CD4-positive, alpha-beta T cell treated with Interferon alpha-2 for 1 hour (primary cell): ENCODE measurements at places on chromosomes 12 and 14.

DNA sequence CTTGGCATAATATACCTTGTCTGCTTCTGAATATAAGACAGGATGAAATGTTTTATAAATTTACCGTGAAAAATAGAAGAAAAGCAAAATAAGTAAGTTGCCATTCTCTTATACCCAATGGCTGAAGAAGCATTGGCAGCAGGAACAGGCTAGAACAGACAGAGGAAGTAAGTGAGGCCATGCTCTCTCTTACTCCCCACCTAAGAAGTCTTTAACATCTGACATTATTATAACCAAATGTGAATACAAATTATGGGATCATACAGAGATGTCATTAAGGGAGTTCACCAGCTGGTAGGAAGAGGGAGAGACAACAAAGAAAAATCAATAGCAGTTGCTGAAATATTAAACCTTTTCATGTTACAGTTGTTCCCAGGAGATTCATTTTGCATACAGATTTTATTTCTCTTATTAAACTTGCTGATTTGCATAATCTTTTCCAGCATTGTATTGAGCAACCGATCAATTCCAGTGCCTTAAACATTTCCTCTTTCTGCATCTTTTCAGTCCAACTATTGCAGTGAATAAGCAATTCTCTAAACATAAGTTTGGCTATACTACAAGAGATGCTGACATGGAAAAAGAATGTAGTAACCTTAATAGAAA, 270.6 kb downstream of the SLC6A15 start:
- DNase-seq = no peak

- no peak for DNase-seq
Measured at GRCh38 chr14:86570371-86570770, 1040.4 kb downstream of the FLRT2 start.

DNA sequence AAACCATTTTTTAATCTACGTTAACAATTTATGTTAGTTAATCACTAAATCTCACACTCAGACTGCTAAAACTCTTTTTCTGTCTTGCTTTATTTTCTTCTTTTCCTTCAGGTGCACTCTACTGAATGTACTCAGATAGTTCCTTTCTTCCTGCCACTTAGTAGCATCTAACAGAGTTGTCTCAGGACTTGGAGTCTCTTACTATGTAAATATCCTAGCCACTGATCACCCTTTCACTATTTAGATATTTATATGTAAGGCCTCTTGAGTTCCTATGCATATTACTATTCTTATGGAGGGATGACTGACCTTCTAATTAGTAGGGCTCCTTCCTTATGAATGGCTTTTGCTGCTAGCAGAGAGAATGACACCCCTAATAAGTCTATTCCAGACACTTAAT, 586.3 kb downstream of the RERGL start:
- DNase-seq = no peak

DNA sequence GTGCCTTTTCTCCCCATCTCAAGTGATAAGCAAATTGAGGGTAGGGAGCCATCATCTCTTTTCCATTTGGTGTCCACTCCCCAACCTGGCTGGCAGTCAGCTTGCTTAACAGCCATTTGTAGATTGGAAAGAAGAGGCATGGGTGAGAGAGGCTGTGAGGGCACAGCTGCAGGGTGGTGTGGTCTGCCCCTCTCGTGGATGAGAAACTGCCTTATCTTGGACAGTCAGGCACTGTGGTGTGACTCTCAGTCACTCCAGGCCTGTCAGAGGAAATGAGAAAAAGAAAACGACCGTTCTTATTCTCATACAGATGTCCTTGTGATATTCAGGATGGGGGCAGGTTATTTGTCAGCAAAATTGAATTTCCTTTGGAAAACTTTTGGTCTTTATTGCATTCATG, 65.1 kb upstream of the SRSF5 start:
- no peak for DNase-seq

DNA sequence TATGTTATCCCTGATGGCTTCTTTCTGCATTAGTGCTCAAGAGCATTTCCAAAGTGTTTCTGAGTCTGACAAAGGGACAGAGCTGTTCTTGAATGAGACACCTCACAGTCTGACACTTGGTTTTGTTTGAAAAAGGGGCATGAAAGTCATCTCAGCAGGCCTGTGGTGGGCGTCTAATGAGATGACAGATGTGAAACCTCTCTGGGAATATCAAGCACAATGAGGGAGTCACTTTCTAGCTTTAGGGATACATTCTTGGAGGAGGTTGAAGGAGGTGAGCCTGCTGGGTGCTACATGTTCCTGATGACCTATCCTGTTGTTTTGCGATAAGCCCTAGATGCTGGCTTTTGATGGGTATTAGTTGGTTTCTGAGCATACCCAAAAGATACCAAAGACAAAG, 290.5 kb downstream of the NUAK1 start:
- no peak for DNase-seq

DNA sequence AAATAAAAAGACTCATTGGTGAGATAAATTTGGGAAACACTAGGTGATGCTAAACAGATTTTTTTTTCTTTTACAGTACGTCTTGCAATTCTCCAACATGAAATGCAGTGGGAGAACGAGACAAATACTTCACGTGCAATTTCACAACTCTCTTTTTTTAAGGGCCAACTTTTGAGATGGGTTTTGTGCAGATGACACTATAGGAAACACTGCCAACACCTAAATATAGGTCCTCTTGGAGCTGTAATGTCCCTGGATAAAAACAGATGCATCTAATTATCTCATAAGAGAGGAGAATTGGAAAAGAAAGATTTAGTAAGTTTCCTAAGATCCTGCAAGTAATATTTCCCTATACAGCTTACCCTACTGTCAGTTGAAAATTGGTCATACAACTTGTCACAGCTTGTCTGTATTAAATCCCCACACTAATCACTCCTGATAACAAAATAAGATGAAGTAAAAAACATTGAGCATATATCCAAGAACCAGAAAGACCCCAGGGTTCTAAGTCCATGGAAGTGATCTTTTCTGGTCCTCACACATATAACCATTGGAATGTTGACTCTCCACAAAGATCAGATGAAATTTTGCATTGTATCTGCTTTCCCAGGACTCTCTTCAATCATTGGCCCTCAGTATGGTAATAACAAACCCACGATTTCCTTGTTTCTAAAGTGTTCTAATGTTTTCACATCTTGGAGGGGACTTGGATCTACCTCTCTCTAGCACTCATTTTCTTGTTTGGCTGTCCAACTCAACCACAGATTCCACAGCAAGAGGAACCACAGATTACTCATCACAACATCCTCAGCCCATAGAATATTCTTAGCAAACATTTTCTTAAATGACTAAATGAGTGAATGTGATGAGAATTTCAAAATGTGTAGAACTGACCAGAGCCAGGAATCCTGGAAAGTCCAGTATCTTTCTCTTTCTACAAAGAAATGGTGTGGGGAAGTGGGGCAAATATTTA, 769.4 kb upstream of the USP15 start:
- DNase-seq = no peak

DNA sequence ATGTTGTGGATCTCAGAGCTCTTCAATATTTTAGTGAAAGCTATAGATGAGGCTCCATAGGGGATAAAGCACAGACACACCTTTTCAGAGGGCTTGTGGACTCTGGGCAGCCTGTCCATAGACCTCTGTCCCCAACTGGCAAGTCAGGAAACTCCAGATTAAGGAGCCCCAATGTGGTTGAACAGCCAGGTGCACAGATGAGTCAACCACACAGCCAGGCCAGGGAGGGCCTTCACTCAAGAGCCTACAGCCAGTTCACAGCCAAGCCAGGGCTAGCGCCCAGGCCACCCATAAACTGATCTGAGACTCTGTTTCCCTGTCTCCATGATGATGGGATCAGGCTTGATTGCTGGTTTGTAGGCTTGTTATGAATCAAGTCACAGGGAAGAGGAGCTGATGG, 1.0 kb upstream of the BDKRB2 start:
- no peak for DNase-seq

DNA sequence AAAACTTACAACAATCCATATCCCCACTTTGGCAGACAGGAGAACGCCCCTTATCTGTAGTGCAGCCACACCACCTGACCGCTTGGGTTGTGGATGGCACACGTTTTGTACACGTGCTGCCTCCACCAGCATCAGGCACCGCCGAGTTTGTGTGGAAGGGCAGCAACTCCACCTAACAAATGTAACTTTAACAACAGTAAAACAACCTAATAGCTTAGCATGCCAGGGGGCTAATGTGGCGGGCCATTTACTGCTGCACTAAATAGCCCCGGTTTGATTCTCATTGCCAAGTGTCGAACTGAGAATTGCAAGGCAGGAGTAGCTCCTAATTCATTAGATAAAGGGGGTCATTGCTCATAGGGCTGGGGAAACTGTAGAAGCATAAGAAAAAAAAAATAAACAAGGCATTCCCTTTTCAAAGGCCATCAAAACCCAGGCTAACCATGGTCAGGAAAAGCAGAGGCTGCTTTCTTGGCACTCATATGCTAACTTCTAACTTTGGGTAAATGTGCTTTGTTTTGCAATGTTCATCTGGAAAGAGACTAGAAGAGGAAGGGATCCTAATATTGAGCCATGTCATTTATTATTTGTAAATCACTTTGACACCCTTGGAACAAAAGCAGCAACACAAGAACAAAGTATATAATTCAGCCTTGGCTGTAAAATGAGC, 279.7 kb upstream of the SOX5 start:
- no peak for DNase-seq

DNA sequence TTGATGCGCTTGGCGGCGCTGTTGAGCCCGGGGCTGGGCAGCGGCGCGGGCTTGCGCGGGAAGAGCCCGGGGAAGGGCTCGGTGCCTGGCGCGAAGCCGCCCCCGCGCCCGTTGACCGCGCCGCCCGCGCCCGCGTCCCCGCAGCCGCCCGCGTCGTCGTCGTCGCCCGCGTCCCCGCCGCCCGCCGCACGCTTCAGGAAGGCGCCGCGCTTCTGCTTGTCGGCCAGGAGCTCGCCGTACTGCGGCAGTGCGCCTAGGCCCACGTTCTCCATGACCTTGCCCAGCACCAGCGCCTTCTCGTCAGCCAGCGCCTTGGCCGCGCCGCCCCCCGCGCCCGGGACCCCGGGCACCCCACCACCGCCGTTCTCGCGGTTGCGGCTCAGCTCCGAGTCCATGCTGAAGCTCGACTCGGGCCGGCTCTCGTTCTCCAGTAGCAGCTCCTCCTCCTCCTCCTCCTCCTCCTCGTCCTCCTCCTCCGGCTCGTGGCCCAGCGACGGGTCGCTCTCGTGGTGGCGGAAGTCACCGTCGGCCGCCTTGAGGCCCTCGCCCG, 97.2 kb downstream of the BCL11B start:
- no peak for DNase-seq
